Astrocyte (in vitro differentiated cells and primary cell): ENCODE measurements at places on chromosomes 2 and 18. TPM values are rescaled to one million over a fixed set of nuclear protein-coding genes. Genes with fewer than 3 reads are reported as not detected.

CMPK2 gene
- 32.5 and 38.6 TPM in 2 replicates for total RNA-seq

SKA1 gene
- 1.2 and 2.6 TPM in 2 replicates for total RNA-seq

LOXL3 gene
- 17.6 and 33.8 TPM in 2 replicates for total RNA-seq

EFEMP1 gene
- total RNA-seq = 146 and 155 TPM in 2 replicates

FSIP2 gene
- total RNA-seq = 0.77 and 0.86 TPM in 2 replicates

TBC1D8 gene
- 1.9 and 2.4 TPM in 2 replicates for total RNA-seq

CSRNP3 gene
- total RNA-seq = 5.9 and 6.5 TPM in 2 replicates

CD8A gene
- 0.14 TPM in 1 of 2 replicates, not detected in the other for total RNA-seq

LRATD1 gene
- total RNA-seq = 17.6 and 28.3 TPM in 2 replicates

NEB gene
- total RNA-seq = 0.82 and 0.94 TPM in 2 replicates

FOXI3 gene
- 0.60 and 2.3 TPM in 2 replicates for total RNA-seq

GRB14 gene
- 8.6 and 11.1 TPM in 2 replicates for total RNA-seq

- no peaks in the 10 kb centered on the region for H3K4me1 ChIP-seq
- no peaks in the 10 kb centered on the region for H3K27me3 ChIP-seq
- H3K27ac ChIP-seq = no peak overlapping the region
- no peaks in the 10 kb centered on the region for H3K36me3 ChIP-seq
- H3K4me3 ChIP-seq = no peak overlapping the region
- DNase-seq = no peak
Observed at GRCh38 chr2:201962774-201963562, 70.7 kb upstream of the FZD7 start.

GRCh38 chr2:64711252-64711800 is 57.6 kb upstream of the SERTAD2 start:
- H3K27ac ChIP-seq = no peak overlapping the region
- H3K4me1 ChIP-seq = peaks cover 6% of the 10 kb centered on the region
- no peak for DNase-seq

- H3K36me3 ChIP-seq = no peaks in the 10 kb centered on the region
- no peak overlapping the region for H3K4me3 ChIP-seq
- peaks cover 6% of the 10 kb centered on the region for H3K27me3 ChIP-seq
- no peak overlapping the region for H3K27ac ChIP-seq
- DNase-seq = no peak
Observed at GRCh38 chr18:50594942-50595341, 35.1 kb downstream of the MAPK4 start.

- peaks cover 6% of the 10 kb centered on the region for H3K4me1 ChIP-seq
- peak; percentile 64 for DNase-seq
- H3K36me3 ChIP-seq = no peaks in the 10 kb centered on the region
- H3K27me3 ChIP-seq = peaks cover 6% of the 10 kb centered on the region
Observed at GRCh38 chr2:148812306-148812705, 62.7 kb upstream of the KIF5C start.

DNA sequence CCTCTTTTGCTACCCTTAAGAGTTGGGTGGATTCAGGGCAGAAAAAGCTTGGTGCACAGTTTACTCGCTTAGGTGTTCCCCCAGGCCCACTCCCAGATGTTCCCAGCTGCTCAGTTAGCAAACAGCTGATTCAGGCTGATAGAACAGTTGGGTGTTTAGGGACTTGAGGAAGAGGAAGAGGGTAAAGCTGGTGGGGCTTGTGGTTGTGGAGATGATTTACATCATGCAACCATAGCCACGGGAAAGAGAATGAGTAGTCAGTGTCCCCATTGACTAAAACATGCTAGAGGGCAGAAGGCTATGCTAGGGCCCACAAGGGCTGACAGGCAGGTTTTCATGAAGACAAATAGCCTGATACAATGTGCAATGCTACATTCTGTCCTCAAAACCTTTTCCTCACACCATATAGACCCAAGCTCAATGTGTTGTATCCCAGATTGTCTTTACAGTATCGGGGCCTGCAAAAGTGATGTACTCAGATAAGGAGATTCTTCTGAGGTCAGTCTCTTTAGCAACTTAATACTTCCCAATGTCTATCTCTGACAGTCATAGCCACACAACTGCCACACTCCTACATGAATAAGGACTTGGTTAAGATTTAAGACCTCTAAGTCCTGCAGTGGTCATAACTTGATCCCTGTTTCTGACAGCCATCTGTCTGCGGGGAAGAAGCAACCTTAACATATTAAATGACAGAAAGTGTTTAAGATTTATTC is 15.6 kb downstream of the COLEC12 start:
- peaks cover 14% of the 10 kb centered on the region for H3K4me1 ChIP-seq
- no peak for DNase-seq
- H3K27ac ChIP-seq = no peak overlapping the region
- no peak overlapping the region for H3K4me3 ChIP-seq
- no peaks in the 10 kb centered on the region for H3K27me3 ChIP-seq

GRCh38 chr2:158817588-158817987 is 22.5 kb downstream of the DAPL1 start:
- H3K4me1 ChIP-seq = peaks cover 11% of the 10 kb centered on the region
- H3K27ac ChIP-seq = no peak overlapping the region
- DNase-seq = peak; percentile 76
- H3K4me3 ChIP-seq = no peak overlapping the region
- H3K27me3 ChIP-seq = no peaks in the 10 kb centered on the region

- H3K4me1 ChIP-seq = no peaks in the 10 kb centered on the region
- no peak overlapping the region for H3K4me3 ChIP-seq
- H3K27me3 ChIP-seq = peaks cover 5% of the 10 kb centered on the region
- peak; percentile 2 for DNase-seq
- no peak overlapping the region for H3K27ac ChIP-seq
Observed at GRCh38 chr2:121297217-121297830, 12.3 kb upstream of the TFCP2L1 start.

- H3K27ac ChIP-seq = no peak overlapping the region
- no peaks in the 10 kb centered on the region for H3K4me1 ChIP-seq
- no peaks in the 10 kb centered on the region for H3K27me3 ChIP-seq
- no peaks in the 10 kb centered on the region for H3K36me3 ChIP-seq
- no peak overlapping the region for H3K4me3 ChIP-seq
Observed at GRCh38 chr2:200578778-200579177, 7.0 kb upstream of the AOX1 start.

- peaks cover 16% of the 10 kb centered on the region for H3K4me1 ChIP-seq
- H3K27ac ChIP-seq = no peak overlapping the region
- no peak for DNase-seq
- H3K27me3 ChIP-seq = no peaks in the 10 kb centered on the region
Observed at GRCh38 chr2:230872968-230873660, 8.4 kb downstream of the ITM2C start.

DNA sequence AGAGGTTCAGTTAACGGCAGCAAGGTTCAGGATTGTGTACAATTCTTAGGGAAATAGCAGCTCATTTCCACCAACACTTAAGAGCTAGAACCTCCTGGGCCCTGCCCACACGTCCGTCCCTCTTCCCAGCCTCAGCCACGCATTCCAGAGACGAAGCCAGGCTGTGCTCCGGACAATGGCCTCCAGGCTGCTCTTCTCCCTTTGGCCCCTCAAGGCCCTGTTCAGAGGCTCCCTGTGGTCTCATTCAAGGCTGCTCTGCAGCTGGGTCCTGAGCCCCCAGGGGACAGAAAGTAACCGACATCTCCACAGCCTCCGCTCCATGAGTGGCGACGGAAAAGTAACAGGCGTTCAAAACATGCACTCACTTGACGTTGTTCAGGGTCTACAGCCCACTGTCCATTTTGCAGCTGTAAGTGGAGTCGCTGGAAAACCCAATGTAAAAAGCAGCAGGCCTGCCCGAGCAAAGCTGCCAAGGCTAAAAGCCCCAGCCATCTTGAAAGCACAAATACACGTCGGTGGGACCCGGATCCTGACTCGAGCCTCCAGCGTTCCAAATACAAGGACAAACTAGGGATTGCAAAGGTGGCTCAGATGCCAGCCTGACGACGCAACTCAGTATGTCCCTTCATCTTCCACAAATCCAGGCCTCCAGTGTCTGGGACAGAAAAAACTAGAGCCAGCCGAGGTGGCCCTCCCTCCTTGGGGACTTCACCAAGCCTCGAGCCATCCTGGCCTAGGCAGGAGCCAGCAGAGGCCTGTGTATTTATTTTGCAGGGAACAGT is 76.9 kb downstream of the NDUFA10 start:
- H3K4me1 ChIP-seq = peaks cover 9% of the 10 kb centered on the region
- H3K4me3 ChIP-seq = no peak overlapping the region
- DNase-seq = no peak
- H3K36me3 ChIP-seq = no peaks in the 10 kb centered on the region
- H3K27me3 ChIP-seq = no peaks in the 10 kb centered on the region
- H3K27ac ChIP-seq = no peak overlapping the region
